Activated naive CD8-positive, alpha-beta T cell treated with anti-CD3 and anti-CD28 coated beads, Interleukin-2, amount 10 ng/mL, durations not matched to agents 7 days and 5 days (primary cell): ENCODE measurements at places on chromosomes 7 and 10. TPM values are rescaled to one million over a fixed set of nuclear protein-coding genes. Genes with fewer than 3 reads are reported as not detected.

TMEM225B gene
- total RNA-seq, result 1.2 TPM

NME8 gene
- total RNA-seq, result not detected

CXCL12 gene
- total RNA-seq, result not detected

UPK3B gene
- 2.1 TPM for total RNA-seq

CYP2E1 gene
- 0.80 TPM for total RNA-seq

MSMB gene
- not detected for total RNA-seq

CDH23 gene
- total RNA-seq, result 5.3 TPM
